ENCODE measurements at places on chromosomes 6 and 20.

- DNase-seq: no peak
These were observed 391.2 kb downstream of the ADGRB3 start for GRCh38 chr6:69026243-69026642.

GRCh38 chr20:39823224-39823623 is 861.1 kb downstream of the DHX35 start:
- DNase-seq: no peak

GRCh38 chr6:16058201-16058928 is 70.5 kb upstream of the MYLIP start:
- DNase-seq: no peak

- no peak for DNase-seq
These were observed 69.5 kb upstream of the SAMD5 start for GRCh38 chr6:147438758-147439528.

- DNase-seq: no peak
These were observed 9.3 kb downstream of the MOG start for GRCh38 chr6:29665942-29666825.

- no peak for DNase-seq
These were observed 115.6 kb upstream of the ADGRF1 start for GRCh38 chr6:47157653-47158219.

GRCh38 chr6:11999246-11999645 is 12.9 kb upstream of the HIVEP1 start:
- DNase-seq: no peak
